Fibroblast of upper back skin (primary cell): ENCODE measurements at places on chromosomes 7 and 10.
A peak's percentile ranks its signal among the peaks of the same experiment; 100 is the strongest.

DNA sequence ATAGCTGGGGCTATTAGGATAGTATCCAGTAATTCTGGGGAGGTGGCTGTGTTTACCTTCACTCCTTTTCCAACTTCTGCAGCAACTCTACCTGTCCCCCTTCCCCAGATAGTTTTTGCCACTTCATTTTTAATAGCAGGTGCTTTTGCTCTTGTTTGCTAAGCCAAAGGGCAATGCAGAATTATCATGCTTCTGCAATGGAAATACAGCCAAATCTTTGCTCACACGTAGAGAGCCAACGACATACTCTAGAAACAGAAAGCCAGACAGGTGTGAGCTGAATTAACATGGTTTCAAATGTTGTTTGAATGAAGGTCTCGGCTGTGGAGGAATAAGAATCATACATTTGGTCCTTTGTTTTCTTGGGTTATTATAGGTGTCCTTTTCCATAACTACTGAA, 14.4 kb downstream of the PLEKHS1 start:
- DNase-seq, result no peak

GRCh38 chr10:63498665-63499064, 22.5 kb upstream of the REEP3 start:
- DNase-seq, result no peak

DNA sequence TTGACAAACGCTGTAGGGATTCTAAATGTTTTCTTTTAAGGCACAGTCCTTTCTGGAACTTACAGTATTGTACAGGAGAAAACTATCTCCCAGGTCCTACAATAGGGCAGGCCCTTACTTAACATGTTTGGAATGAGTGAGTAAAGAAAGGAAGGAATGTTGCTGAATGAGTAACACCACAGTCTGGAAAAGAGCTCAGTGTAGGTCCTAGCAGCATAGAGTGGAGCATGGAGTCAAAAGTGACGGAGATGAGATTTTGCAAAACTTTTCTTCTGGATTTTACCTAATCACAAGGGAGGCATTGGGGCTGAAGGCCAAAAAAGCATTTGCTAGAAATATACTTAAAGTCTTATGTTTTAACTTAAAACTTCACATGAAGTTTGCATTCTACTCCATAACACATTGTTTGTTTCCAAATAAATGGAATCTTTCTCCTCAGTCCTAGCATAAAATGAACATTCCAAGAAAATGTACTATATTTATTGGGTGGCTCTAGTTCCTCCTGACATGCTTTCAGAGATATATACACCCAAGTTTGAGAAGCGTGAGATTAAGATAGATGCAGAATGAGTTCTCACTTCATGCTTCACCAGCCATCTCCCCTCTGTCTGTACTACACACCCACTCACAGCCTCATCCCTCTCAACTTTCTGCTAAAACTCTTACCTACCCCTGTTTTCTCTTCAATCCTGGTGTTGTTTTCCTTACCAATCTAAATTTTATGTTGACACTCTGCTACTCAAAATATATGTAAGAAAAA, 20.2 kb upstream of the ADD3 start:
- DNase-seq, result peak; percentile 91

GRCh38 chr10:118940386-118940785, 89.1 kb upstream of the NANOS1 start:
- no peak for DNase-seq

GRCh38 chr7:48511080-48511479, 339.8 kb downstream of the ABCA13 start:
- no peak for DNase-seq

DNA sequence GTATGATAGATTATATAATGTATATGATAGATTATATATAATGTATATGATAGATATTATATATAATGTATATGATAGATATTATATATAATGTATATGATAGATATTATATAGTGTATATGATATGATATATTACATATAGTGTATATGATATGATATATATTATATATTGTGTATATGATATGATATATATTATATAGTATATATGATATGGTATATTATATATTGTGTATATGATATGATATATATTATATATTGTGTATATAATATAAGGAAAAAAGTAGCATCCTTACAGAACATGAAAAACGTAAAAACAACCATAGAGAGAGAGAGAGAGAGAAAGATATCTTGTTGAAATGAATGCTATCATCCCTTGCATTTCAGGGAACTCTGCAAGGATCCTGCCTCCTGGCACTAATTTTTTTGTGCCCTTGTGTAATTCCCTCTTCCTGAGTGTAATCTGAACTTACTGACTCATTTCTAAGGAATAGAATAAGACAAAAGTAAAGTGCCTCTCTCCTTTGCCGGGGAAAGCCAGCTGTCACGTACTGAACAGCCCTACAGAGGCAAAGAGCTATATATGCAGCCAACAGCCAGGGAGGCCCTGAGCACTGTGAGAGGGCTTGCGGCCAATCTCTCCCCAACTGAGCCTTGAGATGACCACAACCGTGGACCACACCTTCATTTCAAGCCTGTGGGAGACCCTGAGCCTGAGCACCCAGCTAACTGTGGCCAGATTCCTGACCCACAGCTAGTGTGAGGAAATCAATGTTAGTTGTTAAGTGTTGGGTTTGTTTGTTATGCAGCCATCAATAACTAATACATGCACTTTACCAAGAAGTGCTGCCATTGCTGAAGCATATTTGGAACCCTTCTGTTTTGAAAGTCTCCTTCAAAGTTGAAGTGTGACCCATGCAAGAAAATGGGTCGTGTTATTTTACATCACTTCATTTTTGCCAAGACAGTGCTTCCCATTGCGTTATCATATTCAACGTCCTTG, 61.1 kb upstream of the EZH2 start:
- peak; percentile 40 for DNase-seq

- DNase-seq, result no peak
Observed at GRCh38 chr10:104433669-104434068, 80.0 kb downstream of the CFAP58 start.

DNA sequence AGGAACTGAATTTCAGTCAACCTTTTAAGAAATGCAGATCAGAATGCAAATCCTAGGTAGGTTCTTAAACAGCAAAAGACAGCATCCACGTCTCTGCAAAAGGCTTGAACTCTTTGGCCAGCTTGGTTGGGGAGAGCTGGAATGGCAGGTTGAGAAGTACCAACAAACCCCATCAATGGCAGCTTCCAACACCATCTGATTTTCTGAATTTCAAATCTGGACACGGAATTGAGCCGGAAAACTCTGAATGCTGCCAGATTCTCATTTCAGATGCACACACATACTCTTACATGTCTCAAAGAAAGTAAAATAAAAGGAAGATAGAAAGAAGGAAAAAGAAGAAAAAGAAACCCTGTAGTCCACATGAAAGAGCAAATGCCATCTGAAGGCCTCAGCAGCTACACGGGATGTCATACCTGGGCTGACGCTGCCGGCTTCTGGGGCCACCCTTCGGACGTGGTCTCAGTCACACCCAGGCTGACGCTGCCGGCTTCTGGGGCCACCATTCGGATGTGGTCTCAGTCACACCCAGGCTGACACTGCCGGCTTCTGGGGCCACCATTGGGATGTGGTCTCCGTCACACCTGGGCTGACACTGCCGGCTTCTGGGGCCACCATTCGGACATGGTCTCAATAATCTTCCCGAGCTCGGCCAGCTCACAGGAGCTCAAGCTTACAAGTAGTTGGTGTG, 165.3 kb downstream of the PTPRN2 start:
- DNase-seq, result no peak

GRCh38 chr10:10662716-10663408, 354.8 kb upstream of the CELF2 start:
- peak; percentile 8 for DNase-seq

- DNase-seq, result no peak
Observed at GRCh38 chr7:70071766-70072165, 473.5 kb downstream of the AUTS2 start.

DNA sequence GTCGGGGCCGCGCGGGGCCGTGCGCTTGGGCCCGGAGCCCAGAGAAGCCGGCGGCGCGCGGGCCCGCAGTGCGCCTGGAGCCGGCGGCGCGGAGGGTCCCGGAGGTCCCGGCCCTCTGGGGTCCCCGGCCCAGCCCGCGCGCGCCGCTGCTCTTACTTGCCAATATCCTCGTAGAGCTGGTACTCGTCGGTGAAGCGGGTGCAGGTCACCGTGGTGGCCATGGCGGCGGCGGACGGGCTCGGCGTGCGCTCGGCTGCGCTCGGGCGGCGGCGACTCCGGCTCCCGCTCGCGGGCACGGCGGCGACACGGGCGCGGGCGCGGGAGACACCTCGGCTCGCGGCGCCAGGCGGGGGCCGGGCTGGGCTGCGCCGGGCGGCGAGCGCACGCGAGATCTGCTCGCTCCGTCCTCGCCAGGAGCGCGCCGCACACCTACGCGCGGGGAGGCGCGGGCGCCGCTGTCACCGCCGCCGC, at the start of gene CAMK2B:
CAMK2B (minus strand) TSS at position 394 of the 471 bp plus-strand sequence; CDS start at position 221, 173 bp downstream.
- DNase-seq, result no peak

- no peak for DNase-seq
Observed at GRCh38 chr7:92782236-92782635, 54.1 kb downstream of the CDK6 start.

DNA sequence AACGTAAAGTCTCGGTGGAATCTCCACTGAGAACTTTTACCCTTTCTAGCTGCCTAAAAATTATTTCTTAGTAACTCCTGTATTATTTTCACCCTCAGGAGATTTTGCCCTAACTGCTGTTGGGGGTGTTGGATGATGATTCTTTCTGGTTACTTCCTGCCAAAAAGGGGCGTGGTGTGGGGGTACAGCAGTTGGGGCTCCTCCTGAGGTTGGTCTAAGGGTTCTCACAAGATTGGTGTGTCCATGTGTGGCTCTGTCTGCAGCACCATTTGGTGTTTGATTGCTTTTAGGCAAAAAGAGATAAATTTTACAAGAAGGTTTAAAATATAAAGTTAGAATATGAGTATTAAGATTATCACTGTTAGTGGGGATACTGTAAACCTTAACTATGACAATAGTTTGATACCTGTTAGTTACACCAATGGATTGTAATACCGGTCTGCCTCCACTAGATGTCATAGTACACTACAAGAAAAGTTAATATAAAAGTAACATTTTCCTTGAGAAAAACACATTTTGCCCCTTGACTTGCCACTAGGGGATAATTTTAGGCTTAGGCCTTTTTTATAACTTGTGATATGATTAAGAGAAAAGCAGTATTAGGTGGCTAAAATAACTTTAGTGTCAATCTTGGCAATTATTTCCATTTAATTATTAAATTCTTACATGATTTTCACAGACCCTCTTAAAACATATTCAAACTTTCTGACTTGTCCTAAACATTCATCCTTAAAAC, 928.7 kb downstream of the IPMK start:
- DNase-seq, result peak; percentile 38

- peak; percentile 89 for DNase-seq
Observed at GRCh38 chr10:101014966-101015581, 15.5 kb downstream of the LZTS2 start.

DNA sequence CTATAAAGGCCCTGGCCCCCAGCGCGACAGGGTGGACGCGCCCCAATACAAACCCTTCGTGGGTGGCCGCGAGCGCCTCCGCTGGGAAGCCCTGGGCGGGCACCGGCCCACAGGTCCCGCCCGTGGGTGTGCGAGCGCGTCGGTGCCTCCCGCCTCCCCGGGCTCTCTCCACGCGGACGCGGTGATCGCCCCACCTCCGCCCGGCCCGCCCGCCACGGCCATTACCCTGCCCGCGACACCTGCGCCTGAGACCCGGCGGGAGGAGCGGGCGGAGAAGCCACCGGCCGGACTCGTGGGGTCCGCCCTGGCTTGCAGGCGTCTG, 81.2 kb downstream of the PAX2 start:
- DNase-seq, result no peak

DNA sequence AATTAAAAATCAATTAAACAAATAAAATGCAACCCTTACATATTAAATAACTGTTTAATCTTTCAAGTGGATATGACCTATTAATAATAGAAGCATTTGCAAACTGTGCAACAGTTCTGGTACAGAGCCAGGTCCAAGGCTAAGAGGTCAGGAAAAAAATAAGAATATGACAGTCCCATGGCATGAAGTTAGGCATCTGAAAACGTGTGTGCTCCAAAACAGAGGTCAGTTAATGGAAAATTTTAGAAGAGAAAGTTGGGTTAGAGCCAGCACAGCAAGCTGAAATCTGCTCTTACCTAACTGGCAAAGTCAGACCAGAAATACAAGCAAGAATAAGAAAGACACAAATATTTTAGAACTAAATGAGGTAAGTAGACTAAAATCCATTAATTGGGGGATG, 757.7 kb downstream of the GRM8 start:
- no peak for DNase-seq

DNA sequence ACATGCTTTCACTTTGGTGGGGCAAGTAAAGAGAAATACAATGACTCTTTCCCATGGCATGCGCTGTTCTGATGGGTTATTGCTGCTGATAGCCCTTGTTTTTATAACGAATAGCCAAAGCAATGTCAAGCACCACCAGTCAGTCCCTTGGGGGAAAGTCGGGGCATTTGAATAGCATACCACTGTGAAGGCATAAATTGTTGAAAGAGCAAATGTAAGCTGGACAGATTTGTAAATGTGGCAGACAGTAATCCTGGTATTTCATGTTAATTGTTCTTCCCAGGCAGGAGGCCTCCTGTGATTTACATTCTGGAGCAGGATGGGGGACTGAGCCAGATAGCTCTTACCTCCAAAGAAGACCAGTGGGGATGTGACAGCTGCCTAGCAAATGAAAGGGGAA, 293.3 kb downstream of the ADRA2A start:
- DNase-seq, result peak; percentile 28

GRCh38 chr10:67171970-67172369, 246.1 kb downstream of the LRRTM3 start:
- DNase-seq, result no peak

- no peak for DNase-seq
Observed at GRCh38 chr10:34633374-34633773, 181.7 kb downstream of the PARD3 start.

DNA sequence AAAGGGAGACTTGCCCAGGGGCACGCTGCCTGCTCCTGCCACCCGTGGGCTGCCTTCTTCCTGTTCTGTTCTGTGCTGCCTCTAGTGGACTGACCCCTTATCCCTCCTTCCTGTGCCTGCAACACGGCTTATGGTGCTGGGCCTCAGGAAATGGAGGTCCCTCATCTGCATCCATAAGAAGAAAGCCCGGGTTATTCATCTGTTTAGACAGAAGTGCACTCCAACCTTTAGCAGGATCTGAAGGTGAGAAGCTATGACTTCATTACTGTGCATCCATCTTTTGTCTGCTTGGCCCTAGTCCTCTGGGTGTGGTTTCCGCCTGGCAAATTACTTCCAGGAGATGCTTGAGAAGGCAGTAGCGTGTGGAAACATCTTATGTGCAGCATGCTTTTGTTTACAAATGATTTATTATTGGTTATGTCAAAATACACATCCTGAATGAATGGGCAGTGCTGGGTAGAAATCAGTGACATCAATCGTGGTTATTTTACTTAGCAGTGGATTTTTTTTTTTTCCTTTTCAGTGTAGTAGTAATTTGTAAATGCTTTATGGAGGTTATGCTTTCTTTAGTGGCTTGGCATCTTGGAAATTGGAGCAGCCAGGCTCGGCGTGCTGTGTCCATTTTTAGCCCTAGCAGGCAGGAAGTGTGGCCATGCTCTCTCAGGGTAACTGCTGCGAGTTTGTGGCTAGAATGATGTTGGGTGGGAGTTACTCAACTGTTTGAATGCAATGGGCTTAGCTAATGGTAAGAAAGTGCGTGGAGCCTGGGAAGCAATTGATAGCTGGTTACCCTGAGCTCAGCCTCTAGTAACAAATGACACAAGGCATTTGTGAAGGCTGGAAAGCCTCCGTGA, 12.7 kb downstream of the PTPRE start:
- DNase-seq, result no peak

GRCh38 chr7:45700556-45700955, 126.4 kb downstream of the ADCY1 start:
- DNase-seq, result no peak

GRCh38 chr10:3530346-3530745, 254.7 kb downstream of the KLF6 start:
- DNase-seq, result no peak
